Urinary bladder (tissue), 4 donors: ENCODE measurements at places on chromosomes 1 and 21. TPM values are rescaled to one million over a fixed set of nuclear protein-coding genes. Genes with fewer than 3 reads are reported as not detected.

GCSAML gene
- total RNA-seq = 1.1 TPM

LCE1E gene
- not detected for total RNA-seq

ARHGAP30 gene
- 2.9 TPM for total RNA-seq

C1orf87 gene
- total RNA-seq = not detected

INKA2 gene
- 7.4 TPM for total RNA-seq

HAO2 gene
- total RNA-seq = 0.16 TPM

VHLL gene
- total RNA-seq = not detected

CD48 gene
- total RNA-seq = 7.0 TPM

OLFML2B gene
- 16.0 TPM for total RNA-seq

NES gene
- 35.7 TPM for total RNA-seq

OR2T11 gene
- not detected for total RNA-seq

GNAT2 gene
- not detected for total RNA-seq

SLC2A5 gene
- 1.3 TPM for total RNA-seq

SH2D1B gene
- total RNA-seq = 0.37 TPM

GJA9 gene
- 0.16 TPM for total RNA-seq

CDCA8 gene
- total RNA-seq = 3.1 TPM

S100A5 gene
- not detected for total RNA-seq

LCE1D gene
- not detected for total RNA-seq

GFI1 gene
- total RNA-seq = 0.63 TPM
